ENCODE measurements at places on chromosomes 3 and 15.

GRCh38 chr3:154170300-154170699 lies 49.1 kb downstream of the ARHGEF26 start:
- no peak for DNase-seq

DNA sequence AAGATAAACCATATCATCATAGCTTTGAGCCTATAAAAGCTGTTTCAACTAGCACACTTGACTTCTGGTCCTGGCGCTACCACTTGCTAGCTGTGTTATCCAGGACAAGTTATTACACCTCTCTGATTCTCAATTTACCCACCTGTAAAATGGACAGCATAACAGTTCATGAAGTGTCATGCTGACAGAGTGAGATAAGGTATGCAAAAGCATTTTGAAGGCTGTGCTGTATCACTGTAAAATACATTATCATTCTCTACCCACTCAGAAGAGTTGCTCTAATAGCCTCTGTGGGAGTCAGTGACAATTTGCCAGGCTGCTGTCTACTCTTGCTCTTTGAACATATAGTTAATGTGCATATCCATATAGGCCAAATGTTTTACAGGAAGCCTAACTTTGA lies 93.0 kb downstream of the SSR3 start:
- no peak for DNase-seq

GRCh38 chr3:21747376-21747775 lies 3.6 kb downstream of the ZNF385D start:
- DNase-seq: no peak

DNA sequence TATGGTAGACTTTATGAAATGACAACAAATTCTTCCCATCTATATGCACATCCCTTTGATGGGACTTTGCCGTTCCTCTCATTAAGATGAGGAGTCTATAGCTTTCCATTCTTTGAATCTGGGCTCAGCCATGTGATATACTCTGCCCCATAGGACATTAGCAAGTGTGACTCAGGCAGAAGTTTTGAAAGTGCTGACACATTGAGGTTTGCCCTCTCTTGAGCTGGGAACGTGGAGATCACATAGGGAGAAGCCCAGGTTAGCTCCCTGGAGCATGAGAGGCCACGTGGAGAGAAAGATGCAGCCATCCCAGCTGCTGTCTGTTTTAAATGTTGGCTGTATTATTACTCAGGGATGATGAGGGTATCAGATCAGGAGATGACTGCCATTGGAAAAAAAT lies 67.7 kb upstream of the OXTR start:
- no peak for DNase-seq

DNA sequence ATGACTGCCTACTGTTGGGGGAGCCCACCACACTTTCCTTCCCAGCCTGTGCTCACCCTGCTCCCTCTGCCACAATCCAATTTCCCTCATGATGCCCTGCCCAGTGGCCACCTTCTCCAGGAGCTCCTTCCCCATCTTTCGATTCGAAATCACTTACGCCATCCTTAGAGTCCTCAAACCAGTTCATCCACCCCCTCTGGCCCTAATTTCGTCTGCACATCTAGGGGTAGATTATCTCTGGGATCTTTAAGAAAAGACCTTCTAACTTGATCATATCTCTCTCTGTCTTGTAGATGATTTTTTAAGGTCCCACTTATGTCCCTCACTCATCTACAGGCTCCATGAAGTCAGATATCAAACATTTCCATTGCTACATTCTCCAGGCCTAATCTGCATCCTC lies 17.1 kb downstream of the CYP19A1 start:
- DNase-seq: no peak

GRCh38 chr3:171256445-171257250 lies 203.6 kb downstream of the TNIK start:
- no peak for DNase-seq

DNA sequence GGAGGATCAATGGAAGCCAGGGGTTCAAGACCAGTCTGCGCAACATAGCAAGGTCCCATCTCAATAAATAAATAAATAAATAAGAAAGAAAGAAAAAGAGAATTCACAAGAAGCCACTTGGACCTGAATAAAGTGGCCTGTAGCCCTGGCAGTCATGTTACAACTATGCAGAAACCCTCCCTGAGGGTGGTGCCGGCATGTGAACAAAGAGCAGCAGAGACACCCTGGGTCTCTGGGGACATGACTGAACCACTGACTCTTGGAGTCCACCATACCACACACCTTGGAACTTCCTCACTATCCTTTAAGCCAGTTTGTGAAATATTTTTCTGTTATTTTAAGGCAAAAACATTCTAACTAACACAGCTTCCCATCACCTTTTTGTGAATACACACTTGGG lies 93.0 kb downstream of the MEIS2 start:
- DNase-seq: no peak

- no peak for DNase-seq
These were observed 31.9 kb downstream of the TRAK1 start for GRCh38 chr3:42123012-42123581.

DNA sequence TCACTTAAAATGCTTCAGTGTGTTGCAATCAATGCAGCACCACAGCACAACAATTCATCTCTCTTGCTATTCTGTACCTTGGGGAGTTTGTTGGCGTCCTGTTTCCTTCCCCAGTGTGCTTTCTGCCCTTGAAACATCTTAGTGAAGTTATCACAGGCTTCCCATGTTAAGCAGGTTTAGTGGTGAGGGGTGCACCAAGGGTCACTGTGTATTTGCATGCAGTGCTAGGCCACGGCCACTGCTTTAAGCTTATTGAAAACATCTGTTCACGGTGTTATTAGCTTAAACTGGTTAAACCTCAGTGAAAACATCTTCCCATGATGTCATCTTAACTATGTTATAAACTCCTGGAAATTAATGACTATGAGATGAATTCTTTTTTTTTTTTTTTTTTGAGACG lies 217.3 kb upstream of the GOLIM4 start:
- DNase-seq: no peak

GRCh38 chr3:97131476-97131875 lies 317.1 kb downstream of the EPHA6 start:
- no peak for DNase-seq

GRCh38 chr3:122919291-122919610 lies 108.3 kb downstream of the SEMA5B start:
- DNase-seq: peak; percentile 15

GRCh38 chr3:71006810-71007785 lies 576.4 kb downstream of the FOXP1 start:
- DNase-seq: no peak

- DNase-seq: no peak
These were observed 19.1 kb upstream of the SEC61A1 start for GRCh38 chr3:128033102-128033501.

- peak; percentile 75 for DNase-seq
These were observed at the start of gene SEMA5B for GRCh38 chr3:123027292-123028232. TSS of gene SEMA5B (minus strand) at chr3:123027763. CDS start at chr3:122961263, 66,500 bp downstream.

DNA sequence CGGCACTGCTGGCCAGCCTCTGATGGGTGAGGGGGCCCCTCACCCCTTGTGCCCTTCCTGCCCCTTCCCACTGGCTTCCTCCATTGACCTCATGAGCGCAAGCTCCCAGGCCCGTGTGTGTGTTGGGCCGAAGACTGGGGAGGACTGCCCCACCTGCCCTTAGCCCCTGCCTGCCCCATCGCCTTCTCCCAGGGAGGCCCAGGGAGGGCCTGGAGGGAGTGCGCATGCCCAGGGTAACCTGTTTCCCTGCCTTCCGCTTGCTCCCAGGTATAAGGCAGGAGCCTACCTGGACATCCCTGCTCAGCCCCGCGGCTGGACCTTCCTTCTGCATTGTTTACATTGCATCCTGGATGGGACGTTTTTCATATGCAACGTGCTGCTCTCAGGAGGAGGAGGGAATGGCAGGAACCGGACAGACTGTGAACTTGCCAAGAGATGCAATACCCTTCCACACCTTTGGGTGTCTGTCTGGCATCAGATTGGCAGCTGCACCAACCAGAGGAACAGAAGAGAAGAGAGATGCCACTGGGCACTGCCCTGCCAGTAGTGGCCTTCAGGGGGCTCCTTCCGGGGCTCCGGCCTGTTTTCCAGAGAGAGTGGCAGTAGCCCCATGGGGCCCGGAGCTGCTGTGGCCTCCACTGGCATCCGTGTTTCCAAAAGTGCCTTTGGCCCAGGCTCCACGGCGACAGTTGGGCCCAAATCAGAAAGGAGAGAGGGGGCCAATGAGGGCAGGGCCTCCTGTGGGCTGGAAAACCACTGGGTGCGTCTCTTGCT lies 8.8 kb downstream of the DLL4 start:
- DNase-seq: peak; percentile 90

DNA sequence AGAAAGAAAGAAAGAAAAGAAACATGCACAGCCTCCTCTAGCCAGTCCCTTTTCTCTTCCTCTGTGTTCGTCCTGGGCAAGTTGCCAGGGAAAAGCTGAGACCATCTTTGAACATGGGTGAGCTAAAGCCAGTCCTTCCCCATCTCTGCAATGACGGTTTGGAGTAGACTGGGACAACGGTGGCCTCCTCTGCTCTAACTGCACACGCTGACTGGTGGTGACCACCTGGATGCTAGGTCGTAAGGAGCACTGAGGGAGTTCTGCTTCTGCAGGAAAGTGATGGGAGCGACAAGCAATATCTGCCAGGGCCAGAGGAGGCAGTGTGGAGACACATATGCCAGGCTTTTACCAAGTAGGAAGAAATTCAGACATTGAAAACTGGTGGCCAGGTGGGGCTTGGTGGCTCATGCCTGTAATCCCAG lies 111.7 kb downstream of the NUP210 start:
- DNase-seq: peak; percentile 83

- DNase-seq: peak; percentile 82
These were observed 147.4 kb downstream of the TJP1 start for GRCh38 chr15:29674661-29675533.
